CD4-positive, alpha-beta T cell treated with Interleukin-1 beta for 1 hour (primary cell): ENCODE measurements at places on chromosomes 1 and 21.
A peak's percentile ranks its signal among the peaks of the same experiment; 100 is the strongest.

DNA sequence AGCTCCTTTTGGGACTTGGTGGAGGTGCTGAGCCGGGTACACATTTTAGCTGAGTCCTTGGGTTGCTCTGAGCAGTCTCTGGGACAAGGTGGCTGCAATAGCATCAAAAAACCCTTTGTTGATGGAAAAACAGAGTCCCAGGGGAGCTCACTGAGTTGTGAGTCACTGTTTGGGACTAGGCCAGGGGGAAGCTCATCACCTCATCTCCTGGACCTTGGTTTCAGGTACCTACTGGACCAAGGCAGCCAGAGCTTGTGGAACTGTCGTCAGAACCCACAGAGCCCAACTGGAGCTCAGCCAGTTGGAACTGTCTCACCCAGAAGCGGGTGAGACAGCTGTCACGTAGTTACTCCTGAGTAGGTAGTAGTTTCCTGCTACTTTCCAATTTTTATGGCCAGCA is 146.7 kb downstream of the HLX start:
- peak; percentile 15 for DNase-seq

GRCh38 chr1:164325786-164326185 is 233.2 kb upstream of the PBX1 start:
- no peak for DNase-seq

- DNase-seq: no peak
These were observed 330.9 kb downstream of the RRAGC start for GRCh38 chr1:38528623-38529022.

DNA sequence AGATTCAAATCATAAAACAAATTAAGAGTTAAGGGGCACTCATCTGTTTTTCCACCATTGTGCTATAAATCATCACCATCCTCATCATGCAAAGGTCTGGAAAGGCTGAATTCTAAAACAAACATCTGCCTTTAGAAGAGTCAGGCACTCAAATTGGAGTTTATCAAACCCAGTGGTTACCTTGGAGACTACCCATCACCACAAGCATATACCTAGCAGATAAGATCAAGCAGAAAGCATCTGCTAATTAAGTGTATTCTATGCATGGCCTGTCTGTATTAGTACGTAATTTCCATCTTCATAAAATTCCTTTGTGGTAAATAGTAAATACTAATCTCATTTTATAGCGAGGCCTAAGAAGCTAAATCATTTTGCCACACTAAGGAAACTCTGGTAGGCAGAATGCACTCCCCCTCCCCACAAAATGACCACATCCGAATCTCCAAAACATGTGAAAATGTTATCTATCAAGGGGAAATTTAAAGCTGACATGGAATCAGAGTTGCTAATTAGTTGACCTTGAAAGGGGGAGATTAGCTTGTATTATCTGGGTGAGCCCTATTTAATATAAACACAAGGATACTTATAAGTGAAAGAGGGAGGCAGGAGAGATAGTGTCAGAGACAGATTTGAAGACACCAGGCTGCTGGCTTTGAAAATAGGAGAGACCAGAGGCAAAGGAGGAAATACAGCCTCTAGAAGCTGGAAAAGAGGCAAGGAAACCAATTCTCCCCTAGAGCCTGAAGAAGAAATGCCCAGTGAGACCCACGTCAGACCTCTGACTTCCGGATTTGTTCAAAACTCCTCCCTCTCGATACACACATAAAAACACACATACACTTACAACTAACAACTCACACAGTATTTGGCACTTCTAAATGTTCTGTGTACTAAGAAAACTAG is 23.2 kb downstream of the ARID4B start:
- peak; percentile 77 for DNase-seq

DNA sequence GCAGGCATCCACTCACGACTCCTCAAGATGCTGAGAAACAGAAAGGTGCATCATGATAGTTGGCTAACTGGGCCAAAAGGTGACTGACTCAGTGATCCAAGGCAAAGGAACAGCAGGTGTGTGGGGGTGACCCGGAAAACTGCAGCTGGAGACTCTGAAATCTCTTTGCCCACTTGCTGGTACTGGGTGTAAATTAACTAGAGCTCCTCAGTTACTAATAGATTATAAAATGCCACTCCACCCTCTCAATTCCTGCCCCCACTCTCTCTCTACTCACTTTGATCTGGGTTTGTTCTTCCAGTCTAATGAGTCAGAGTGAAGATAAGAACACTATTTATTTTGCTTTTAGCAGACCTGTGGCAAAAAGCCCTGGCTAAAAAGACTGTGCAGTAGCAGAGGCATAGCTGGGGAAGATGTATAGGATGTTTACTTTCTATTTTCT is 7.2 kb upstream of the PIGC start:
- DNase-seq: no peak

DNA sequence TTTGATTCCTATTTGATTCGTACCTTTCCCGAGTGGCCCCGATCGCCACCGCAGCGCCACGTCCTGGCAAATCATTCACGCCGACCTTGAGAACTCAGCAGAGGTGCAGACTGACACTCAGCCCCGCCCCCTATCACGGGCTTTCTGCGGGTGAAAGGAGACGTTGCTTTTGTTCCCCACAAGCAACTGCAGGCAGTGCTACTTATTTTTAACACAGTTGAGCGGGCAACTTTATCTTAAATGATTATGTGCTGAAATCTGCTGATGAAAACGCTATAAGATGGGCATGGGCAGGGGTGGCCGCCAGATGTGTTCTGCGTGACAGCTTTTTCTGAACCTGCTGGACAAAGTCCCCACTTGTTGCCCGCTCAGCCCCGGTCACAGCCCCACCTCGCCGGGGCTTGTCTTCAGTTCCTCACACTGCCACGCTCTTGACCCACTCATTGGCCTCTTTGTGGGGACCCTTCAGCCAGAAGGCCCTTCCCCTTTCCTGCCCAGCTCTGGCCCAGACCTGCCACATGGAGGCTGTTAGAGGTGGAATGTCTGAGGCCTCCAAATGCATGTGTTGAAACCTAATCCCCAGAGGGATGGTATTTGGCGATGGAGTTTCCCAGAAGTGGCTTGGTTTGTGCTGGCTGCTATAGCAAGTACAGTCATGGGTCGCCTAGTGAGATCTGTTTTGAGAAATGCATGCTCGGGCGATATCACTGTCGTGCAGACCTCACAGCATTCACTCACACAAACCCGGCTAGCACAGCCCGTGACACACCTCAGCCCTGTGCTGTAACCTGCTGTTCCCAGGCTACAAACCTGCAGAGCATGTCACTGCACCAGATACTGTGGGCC is 15.7 kb upstream of the PDXK start:
- peak; percentile 21 for DNase-seq

GRCh38 chr1:56507925-56508522 is 71.3 kb downstream of the PLPP3 start:
- no peak for DNase-seq

- DNase-seq: no peak
These were observed 57.0 kb downstream of the PTGER3 start for GRCh38 chr1:70990469-70991253.

DNA sequence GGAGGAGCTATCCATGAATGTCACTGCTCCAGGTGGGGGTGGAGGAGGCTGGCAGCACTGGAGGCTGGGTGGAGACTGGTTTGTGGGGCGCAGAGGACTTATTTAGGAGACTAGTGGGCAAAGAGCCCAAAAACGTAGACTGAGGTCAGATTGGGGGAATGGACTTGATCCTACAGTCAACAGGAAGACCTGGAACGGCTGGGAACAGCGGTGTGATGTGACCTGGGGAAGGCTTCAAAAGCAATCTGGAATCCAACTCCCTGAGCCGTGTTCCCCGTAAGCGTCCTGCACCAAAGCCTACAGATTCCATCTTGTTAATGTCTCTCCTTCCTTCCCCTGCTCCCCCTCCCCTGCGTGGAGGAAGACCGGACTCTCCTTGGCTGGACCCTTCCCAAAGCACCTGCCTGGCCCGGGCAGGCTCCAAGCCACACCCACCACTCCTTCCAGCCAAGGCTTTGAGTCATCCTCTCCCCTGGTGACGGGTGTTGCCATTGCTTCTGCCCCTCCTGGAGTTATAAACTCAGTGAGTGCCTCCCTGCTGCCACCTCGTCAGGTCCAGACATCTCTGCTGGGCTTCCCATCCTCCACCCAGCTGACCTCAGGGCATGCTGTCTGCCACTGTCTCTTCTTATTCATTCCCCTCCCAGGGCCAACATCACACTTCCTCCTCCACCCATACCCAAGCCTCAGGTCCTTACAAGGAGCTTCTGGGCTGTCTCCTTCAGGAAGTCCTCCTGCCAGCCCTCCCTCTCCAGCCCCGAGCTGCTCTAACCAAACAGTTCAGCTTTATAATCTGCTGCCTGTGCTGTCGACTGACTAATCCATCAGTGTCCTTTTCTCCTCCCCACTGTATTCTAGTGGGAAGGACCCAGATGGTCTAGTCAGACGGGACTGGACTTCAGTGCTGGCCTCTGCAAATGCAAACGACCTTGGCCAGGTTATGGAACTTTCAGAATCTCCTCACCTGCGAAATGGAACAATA is 1.6 kb upstream of the CLSTN1 start:
- peak; percentile 67 for DNase-seq

- DNase-seq: no peak
These were observed 1.6 kb downstream of the SLC44A3 start for GRCh38 chr1:94821636-94822305.

DNA sequence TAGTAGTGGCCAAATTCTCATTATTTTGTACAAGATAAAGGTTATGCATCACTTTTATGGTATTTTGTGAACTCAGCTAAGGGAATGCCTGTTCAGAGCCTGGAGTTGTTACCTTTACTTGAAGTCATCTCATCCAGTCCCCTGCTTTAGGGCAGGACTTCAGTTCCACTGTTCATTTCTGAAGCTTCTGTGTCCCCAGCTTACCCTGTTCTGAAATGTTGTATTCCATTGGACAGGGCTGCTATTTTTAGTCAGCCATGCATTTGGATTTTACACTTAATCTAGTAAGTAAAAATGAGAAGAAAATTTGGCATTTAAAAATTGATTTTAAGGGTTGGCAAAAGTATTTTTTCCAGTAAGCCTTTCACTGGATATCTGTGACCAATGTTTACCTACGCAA is 11.6 kb upstream of the C4BPB start:
- no peak for DNase-seq

DNA sequence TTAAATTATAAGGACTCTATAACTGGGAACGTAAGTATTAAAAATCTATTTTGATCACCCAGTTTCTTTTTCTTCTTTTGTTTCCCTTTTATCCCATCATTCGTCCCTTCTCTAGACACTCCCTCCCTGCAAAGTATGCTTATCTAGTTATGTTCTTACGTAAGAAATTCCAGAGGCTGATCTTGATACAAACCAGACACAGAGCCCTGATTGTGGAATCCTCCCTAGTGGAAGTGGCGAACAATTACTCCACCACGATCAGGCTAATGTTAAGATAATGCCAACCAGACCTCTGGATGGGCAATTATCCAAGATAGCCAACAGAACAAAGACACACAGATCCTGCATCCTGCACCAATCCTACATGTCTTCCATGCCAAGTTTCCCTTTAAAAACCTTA is 1557.4 kb downstream of the PLA2G4A start:
- DNase-seq: no peak

GRCh38 chr21:46459356-46460112 is 843 bp downstream of the DIP2A start:
- no peak for DNase-seq

GRCh38 chr1:73659136-73659535 is 538.8 kb downstream of the LRRIQ3 start:
- no peak for DNase-seq

- DNase-seq: no peak
These were observed 499.2 kb downstream of the SETD4 start for GRCh38 chr21:35561116-35561515.

GRCh38 chr1:172654535-172654934 is 4.4 kb upstream of the FASLG start:
- no peak for DNase-seq

DNA sequence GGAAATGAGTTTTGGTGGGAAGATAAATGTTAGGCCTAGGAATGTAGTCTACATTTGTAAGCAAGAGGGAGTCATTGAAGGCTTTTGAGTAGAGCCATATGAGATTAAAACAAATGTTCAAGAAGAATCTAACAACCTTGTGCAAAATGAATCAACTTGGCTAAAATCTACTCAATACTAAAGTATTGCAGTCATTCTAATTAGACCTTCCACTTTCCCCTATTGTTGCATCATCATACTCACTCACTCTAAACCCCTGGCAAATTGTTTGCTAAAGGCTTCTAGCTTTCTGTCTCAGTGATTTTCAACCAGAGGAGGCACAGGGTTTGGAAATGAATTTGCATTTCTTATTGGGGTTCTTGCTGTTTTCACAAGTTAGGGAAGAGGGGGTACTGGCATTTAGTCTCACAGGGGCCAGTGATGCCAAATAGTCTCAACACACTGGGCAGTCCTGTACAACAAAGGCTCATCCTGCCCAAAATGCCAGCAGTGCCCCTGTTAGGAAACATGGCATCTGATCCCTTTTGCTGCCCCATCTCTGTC is 85.3 kb downstream of the SEC16B start:
- DNase-seq: no peak

DNA sequence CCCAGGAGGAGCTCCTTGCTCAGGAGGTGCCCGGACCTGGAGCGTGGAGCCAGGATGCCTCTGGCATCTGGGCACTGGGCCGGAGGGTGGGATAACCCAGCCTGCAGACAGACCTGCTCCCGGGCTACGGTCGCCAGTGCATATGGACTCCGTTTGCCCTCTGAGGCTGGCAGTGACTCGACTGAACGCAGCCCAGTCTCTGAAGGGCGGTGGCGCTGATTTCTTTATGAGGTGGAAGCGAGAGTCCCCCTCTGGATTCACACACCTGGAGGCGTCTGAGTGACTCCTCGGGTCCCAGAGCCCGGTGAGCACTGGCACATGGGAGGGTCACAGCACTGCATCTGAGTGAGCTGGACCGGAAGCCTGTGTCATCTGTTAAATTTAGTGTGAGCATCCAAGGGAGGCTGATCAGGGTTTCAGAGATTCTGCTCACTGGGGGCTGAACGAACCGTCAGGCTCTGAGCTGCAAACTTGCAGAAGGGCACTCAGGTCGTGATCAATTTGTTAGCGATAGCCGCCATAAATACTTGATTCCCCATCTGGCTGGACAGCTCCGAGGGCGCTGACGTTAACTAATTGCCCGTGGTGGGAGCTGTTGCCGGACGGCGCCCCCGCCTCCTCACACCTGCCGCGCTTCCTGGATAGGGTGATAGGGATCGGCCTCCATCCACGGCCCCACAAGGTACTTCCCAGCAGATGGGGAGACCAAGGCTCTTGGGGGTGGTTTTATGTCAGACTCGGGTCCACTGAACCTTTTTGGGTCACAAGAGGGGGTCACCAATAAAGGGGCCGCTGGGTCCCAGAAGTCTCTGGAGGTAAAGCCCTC is 60.7 kb upstream of the TTC34 start:
- no peak for DNase-seq
